HAP-1 (cell line): ENCODE measurements at places on chromosomes 3 and 15.

- no peak for DNase-seq
Measured at GRCh38 chr15:101056366-101057334, 137.5 kb downstream of the LRRK1 start.

GRCh38 chr15:97036301-97036700, 705.8 kb downstream of the NR2F2 start:
- DNase-seq = no peak

- DNase-seq = no peak
Measured at GRCh38 chr3:105787453-105787852, 81.4 kb downstream of the CBLB start.

DNA sequence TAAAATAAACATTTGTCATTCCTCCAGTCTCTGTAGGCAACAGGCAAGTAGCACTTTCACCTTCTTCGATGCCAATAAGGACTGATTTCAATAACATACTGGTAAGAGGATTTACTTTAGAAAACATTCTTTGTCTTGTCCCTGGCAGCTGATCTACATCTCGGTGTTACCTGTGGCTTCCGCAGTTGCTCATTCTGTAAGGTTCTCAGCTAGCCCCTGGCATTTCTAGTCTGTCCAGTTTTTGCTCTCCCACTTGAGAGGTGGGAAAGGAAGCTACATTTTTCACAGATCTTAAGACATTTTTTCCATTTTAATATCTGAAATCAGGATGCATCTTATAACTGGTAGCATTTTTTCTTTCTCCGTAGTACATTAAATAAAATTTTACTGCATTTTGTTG, 19.7 kb upstream of the MAP6D1 start:
- no peak for DNase-seq

GRCh38 chr3:42756681-42757213, 16.3 kb downstream of the CCDC13 start:
- no peak for DNase-seq

DNA sequence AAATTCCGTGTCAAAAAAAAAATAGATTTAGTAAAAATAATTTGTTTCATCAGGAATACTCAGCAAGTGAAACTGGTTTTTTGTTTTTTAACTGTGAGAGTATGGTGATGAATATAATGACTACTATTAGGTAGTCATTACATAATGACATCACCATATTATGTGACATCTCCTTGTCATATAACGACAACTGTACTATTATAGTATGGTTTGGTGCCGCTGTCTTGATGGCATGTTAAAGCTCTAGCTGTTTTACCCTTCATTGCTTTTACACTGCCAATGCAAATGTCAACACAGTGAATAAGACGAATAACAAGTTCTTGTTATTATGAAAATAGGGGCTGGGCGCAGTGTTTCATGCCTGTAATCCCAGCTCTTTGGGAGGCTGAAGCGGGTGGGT, 45.6 kb upstream of the FAH start:
- no peak for DNase-seq

GRCh38 chr3:141484701-141485287, 2.0 kb upstream of the RASA2 start:
- no peak for DNase-seq

DNA sequence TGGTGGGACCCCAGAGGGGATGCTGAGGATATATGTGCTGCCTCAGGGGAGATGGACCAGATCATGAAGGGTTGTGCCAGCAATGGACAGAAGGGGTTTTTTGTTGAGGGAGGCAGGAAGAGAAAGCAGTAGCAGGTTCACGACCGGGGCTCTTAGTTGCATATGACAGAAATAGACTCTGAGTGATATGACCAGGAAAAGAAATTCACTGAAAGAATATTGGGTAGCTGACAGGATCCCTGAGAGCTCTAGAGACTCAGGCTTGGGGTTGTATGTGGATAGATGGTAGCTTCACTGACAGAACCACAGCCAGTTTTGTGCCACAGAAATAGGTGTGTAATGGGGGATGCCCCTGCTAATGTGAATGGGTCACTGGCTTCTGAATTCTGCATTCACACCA, 241.6 kb downstream of the ZNF621 start:
- DNase-seq = no peak

- no peak for DNase-seq
Measured at GRCh38 chr3:127413871-127414270, 126.0 kb upstream of the PRR20G start.

GRCh38 chr3:196518966-196519717, 4.0 kb upstream of the SMCO1 start:
- DNase-seq = peak; percentile 92

- DNase-seq = no peak
Measured at GRCh38 chr15:48915861-48916260, 37.9 kb downstream of the EID1 start.

GRCh38 chr3:196177967-196178366, 33.2 kb downstream of the ZDHHC19 start:
- no peak for DNase-seq

- DNase-seq = no peak
Measured at GRCh38 chr3:57555306-57555705, 768 bp upstream of the PDE12 start.

GRCh38 chr15:87748483-87748882, 508.1 kb downstream of the NTRK3 start:
- no peak for DNase-seq

DNA sequence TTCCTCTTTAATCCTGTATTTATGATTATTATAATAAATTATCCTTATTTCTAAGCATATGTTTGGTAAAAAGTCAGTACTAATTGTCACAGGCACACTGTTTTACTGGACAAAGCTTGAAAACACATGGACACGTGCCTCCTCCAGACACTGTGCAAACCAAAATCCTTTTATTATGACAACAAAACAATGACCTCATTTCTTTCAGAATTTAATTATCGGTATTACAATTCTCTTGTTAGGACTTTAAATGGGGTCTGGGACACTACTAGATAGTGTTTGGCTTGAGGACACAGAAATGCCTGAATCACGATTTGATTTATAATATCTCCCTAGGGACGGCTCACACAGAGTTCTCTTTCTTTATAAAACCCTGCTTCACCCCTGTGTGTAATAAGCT, 107.3 kb upstream of the IGSF10 start:
- DNase-seq = peak; percentile 27
